ENCODE measurements at places on chromosomes 13 and 19.

GRCh38 chr13:47408546-47409319 lies 511.9 kb upstream of the HTR2A start:
- DNase-seq: no peak

GRCh38 chr13:31846961-31847752 lies 107.8 kb downstream of the RXFP2 start:
- DNase-seq: no peak

DNA sequence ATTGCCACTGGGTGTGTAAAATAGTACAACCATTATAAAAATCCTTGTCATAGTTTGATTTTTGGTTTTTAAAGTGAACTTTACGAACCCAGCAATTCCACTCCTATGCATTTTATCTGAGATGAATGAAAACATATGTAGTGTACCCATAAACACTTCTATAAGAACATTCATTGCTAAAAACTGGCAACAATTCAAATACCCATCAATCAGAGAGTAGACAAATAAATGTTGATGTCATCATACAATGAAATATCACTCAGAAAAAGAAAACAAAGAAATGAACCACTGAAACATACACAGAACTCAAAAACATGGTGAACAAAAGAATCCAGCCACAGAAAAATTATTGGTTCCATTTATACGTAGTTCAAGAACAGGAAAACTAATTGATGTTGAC lies 202.3 kb downstream of the ABCC4 start:
- DNase-seq: no peak

- DNase-seq: no peak
These were observed 1719.7 kb upstream of the SLC10A2 start for GRCh38 chr13:104785952-104786351.

DNA sequence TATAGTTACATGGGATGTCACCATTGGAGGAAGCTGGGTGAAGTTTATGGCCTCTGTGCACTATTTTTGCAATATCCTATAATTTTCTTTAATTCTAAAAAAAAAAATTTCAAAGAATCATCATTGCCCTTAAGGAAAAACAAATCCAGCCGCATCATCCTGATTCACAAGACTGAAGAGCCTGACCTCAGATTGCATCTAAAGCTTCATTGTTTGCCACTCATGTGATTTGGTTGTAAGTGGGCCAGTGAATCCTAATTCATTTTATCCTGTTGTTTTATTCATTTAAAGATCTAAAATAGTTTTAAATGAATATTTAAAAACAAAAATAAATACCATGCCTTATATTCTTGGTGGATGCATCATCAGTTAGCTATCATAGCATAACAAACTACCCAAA lies 504.5 kb downstream of the TBC1D4 start:
- no peak for DNase-seq

- no peak for DNase-seq
These were observed 351.4 kb downstream of the KCNRG start for GRCh38 chr13:50366488-50367174.

GRCh38 chr13:76693086-76693485 lies 193.1 kb downstream of the KCTD12 start:
- no peak for DNase-seq

GRCh38 chr13:106507560-106508274 lies 27.7 kb downstream of the EFNB2 start:
- no peak for DNase-seq

GRCh38 chr13:65985612-65986011 lies 1244.5 kb downstream of the PCDH9 start:
- DNase-seq: no peak

- DNase-seq: no peak
These were observed 741.0 kb upstream of the KLHL1 start for GRCh38 chr13:70849222-70849621.

- DNase-seq: no peak
These were observed 16.2 kb upstream of the MED4 start for GRCh38 chr13:48110931-48111721.

DNA sequence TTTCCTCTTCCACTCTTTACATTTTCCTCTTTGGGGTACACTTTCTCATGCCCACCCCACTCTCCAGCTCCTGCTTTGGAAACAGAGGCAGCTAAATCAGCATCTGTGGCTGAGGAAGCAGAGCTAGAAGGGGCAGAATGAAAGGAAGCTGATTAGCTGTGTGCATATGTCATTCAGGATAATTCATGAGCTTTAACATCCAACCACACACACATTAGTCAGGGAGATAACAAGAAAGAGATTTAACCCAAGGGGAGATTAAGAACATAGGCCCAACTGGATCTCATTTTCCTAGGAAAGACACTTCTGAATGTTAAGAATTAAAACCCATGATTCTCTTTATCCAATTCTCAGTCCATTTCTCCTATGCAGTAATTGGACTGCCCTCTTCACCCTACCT lies 405.5 kb downstream of the TBC1D4 start:
- DNase-seq: no peak

- DNase-seq: peak; percentile 34
These were observed 13.1 kb downstream of the GRAMD1A start for GRCh38 chr19:35013041-35013819.

- no peak for DNase-seq
These were observed 35.6 kb upstream of the TPTE2 start for GRCh38 chr13:19596960-19597361.

DNA sequence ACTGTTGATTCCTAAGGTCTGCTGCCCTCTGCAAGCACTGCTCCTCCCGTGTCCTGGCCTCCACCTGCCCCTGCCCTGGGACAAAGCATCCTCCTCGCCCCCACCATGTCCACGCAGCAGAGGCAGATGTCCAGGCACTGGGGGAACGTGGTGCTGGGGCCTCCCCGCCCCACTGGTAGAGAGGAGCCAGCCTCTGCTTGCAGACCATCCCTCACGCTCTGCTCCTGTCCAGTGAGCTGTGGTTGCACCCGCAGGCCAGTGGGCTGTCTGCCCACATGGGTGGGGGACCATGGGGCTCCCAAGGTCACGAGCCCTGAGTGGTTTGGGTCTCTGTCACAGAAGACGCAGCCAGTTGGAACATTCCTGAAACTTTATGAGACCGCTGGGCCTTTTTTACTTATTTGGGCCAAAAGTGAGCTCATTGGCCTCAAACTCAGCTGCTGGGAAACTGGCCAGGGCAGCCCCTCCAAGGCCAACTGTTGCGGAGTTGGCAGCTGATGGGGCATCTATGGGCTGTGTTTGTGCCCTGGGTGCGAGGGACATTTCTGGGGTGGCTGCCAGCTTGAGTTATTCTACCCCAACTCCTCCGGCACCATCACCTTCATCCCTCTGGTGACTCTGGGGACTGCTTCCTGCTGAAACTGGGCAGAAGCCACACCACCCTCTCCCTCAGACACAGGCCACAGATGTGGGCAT lies 64.8 kb upstream of the F7 start:
- no peak for DNase-seq

DNA sequence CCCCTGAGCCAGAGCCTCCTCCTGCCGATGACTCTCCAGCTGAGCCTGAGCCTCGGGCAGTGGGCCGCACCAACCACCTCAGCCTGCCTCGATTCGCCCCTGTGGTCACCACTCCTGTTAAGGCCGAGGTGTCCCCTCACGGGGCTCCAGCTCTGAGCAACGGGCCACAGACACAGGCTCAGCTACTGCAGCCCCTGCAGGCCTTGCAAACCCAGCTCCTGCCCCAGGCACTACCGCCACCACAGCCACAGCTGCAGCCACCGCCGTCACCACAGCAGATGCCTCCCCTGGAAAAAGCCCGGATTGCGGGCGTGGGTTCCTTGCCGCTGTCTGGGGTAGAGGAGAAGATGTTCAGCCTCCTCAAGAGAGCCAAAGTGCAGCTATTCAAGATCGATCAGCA lies 3.6 kb downstream of the KMT2B start:
- DNase-seq: no peak

- no peak for DNase-seq
These were observed 2.1 kb upstream of the CEACAM7 start for GRCh38 chr19:41689993-41690800.

DNA sequence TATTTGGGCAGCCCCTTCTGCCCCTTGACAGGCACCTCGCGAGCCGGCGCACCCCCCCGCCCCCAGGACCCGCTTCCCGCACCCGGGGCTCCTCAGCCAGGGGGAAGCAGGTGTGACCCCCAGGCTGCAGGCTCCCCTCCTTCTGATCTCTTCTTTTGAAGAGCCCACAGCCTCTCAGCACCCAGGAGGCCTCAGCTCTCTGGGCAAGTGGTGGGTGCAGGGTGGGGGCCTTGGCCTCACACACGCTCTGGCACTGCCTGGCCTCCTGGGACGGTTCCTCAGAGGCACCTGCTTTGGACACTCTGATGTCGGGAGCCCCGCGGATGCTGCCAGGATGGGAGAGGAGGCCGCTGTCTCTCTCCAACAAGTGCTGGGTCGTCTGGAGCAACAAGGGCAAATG lies 1.5 kb upstream of the C13orf46 start:
- DNase-seq: no peak

DNA sequence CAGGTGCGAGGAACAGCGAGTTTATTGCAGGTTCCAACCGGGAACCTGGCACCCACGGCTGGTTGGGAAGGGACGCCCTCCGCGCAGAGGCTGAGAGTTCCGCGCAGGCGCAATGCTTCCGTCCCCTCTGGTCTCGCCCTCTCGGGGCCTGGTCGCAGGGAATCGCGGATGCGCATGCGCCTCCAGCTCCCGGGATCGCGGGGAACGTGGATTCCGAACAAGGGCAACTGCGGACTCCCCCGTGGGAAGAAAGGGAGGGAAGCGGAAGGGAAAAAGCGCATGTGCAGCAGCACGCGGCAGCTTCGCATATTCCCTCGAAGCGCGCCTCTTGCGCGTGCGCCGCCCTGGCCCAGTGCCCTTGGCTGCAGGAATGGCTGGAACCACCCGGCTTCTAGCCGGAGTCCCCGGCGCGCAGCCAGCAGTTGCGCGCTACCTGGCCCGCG lies 1.1 kb downstream of the TSSK6 start:
- DNase-seq: peak; percentile 62

GRCh38 chr19:3570606-3571011 lies 2.1 kb upstream of the HMG20B start:
- DNase-seq: no peak

DNA sequence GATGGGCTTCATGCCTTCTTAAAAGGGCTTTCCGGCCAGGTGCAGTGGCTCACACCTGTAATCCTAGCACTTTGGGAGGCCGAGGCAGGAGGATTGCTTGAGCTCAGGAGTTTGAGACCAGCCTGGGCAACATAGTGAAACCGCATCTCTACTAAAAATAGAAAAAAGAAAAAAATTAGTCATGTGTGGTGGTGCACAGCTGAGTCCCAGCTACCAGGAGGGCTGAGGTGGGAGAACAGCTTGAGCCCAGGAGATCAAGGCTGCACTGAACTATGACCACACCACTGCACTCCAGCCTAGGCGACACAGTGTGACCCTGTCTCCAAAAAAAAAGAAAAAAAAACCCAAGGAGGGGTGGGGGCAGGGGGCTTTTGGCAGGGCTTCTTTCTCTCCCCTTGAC lies 7.2 kb downstream of the CARS2 start:
- no peak for DNase-seq

GRCh38 chr13:100547791-100548201 lies 40.8 kb downstream of the GGACT start:
- no peak for DNase-seq

GRCh38 chr19:27672309-27673047 lies 1540.5 kb downstream of the UQCRFS1 start:
- no peak for DNase-seq

DNA sequence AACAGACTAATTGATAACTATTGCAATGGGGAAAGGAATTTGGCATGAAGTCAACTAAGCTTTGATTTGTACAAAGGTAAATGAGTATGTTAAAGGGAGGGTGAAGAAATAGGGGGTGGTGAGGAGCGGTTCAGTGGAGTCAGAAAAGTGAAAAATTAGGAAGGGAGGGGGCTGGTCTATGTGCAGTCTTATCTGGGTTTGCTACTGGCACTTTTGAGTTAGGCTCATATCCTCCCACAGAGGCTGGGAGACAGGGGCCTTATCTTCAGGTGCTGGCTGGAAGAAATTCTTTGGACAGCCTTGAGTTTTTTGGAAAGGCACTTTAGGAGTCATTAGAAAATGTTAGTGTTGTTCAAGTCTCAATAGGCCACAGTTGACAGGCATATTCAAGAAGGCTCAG lies 11.1 kb downstream of the ZNF302 start:
- DNase-seq: no peak

- no peak for DNase-seq
These were observed 570.9 kb downstream of the GPC6 start for GRCh38 chr13:93797463-93797862.

- DNase-seq: no peak
These were observed 25.1 kb upstream of the KCTD15 start for GRCh38 chr19:33771384-33772101.

DNA sequence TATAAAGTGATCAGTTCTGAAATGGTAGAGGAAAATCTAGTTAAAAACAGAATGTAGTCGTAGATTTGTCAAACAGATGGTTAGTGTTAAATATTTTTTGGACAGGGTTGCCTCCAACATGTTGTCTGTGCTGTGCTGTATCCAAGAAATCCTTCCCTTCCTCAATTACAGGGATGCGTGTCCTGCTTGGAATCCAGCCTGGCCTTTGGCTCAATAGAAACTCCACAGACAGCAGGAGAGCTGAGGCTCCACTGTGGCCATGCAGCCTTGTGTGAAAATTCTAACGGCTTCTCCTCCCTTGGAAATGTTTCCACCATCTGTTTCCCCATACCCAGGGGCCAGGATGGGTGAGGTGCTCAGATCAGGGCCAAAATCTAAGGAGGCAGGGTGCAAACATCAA lies 67.7 kb upstream of the USP29 start:
- no peak for DNase-seq

DNA sequence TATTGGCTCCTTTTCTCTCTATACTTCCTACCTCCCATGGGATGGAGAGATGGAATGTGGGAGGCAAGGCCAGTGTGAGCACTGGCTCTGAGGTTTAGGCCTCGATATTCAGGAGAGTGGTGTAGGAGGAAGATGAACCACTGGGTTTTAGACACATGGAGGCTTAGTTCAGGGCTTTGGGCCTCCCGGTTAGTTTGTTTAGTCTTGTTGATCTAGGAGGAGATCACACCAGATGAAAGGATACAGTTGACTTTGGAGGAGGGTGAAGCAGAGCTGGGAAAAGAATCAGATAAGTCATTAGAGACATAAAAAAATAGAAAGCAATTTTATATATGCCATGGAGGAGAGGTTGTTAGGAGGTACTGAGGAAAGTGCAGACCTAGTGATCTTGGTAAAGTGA lies 30.9 kb downstream of the RNASEH2B start:
- no peak for DNase-seq

DNA sequence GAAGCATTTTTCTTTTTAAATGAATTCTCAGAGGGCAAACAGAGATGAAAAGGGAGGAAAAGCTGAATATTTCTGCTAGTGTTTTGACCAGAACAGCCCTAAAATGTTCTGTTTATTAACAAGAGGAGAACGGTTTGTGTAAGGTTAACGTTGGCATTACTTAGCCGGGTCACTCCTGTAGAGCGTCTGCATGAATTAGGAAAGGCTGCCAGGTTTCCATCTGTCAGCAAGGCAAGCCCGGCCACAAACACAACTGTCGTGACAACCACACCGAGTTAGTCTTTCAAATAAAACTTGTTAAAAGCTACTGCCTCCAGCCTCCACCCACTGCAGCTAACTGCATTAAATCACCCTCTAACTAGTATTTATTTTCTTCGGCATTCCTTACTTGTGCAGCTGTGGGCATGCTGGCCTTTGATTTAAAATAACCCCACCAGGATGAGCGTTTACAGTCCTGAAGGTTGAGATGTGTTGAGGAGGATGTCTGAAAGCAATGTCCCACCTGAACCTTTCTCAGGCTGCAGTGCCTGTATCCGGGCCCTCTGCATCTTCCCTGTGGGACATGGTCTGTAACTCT lies 527.9 kb downstream of the FGF9 start:
- no peak for DNase-seq

- no peak for DNase-seq
These were observed 497.6 kb downstream of the SUCLA2 start for GRCh38 chr13:47503475-47503874.

Data from right renal pelvis (tissue), 4 donors.